ENCODE measurements at places on chromosomes 4 and X.

DNA sequence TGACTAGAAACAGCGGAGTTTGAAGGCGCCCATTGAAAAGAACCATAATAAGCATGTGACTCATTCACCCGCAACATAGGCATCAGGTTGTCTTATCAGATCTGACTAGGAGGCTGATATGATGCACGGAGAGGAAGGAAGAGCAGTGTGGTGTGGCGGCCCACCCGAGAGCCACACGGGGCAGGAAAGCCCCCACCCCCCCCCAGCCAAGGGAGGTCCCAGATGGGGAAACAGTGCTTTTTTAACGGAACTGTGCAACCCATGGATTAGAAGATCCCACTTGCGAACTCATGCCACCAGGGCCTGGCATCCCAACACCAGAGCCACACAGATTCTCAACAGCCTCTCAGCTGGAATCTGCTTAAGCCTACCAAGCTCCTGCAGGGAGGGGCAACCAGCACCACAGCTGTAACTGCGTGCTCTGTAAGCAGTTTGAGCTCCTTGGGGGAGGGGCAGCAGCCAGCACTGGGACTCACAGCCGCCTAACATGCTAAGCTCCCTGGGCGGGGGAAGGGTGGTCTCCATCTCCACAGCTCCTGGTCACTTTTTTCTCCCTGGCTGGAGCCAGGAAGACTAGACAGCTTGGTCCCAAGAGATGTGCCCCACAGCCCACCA, 466.2 kb downstream of the PDGFC start:
- no peak for DNase-seq

GRCh38 chr4:7868892-7869471, 70.7 kb downstream of the AFAP1 start:
- no peak for DNase-seq

GRCh38 chr4:99759988-99760387, 56.6 kb upstream of the DAPP1 start:
- DNase-seq = no peak

- DNase-seq = no peak
Observed at GRCh38 chr4:11446155-11446811, 17.6 kb upstream of the HS3ST1 start.

GRCh38 chr4:123340381-123340701, 56.3 kb upstream of the SPRY1 start:
- DNase-seq = peak; percentile 80

DNA sequence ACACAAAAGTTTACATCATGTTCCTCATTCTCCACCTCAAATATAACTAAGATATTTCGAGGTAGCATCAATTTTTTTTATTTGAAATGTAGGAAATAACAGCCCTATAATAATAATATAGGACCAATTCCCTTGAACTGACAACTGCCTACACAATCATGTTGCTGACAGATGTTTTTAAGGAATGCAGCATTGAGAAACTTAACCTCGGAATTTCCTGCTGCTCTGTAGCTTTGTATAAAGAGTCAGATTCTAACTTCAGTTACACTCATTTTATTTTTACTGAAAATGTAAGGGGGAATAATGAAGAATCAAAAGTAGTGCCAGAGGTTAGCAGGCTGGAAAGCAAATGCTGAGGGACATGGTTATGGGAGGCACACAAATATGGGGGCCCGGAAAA, 235.8 kb downstream of the RBMX2 start:
- DNase-seq = peak; percentile 66

DNA sequence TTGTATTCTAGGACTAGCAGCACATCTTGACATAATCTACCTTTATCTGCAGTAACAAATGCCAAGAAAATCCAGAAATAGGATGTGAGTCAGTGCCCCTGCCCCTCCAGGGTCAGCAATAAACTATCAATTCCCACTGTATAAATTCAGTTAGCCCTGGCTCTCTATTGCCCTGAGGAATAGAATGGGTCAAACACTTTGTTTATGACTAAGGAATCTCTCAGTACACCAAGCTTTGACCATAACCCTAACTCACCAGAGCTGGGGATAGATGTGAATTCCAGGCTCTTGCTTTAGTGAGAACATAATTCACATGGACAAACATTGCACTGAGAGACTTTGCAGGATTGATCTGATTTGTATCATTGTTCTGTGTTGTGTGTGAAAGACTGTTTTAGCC, 82.3 kb downstream of the CXXC4 start:
- DNase-seq = no peak

Data from fibroblast of upper back skin (primary cell).